ENCODE measurements at places on chromosomes 13 and 19.

- no peak for DNase-seq
Observed at GRCh38 chr19:45103156-45103507, 10.2 kb downstream of the PPP1R37 start.

DNA sequence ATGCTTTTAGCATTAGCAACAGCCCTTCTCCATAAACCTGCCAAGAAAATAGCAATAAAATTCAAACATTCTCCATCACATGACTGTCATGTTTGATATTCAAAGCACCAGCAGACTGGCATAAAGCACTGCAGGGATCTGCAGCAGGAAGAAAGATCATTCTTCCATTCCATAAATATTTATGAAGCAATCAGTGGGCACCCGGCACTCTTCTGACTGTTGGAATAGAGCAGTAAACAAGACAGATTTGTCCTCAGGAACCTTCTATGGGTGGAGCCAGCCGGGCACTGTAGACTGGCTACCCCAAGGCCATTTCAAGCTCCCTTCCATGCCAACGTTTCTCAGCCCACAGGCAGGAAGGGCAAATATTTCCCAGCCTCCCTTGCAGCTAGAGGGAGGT is 25.5 kb downstream of the PLA2G4C start:
- no peak for DNase-seq

- DNase-seq: peak; percentile 9
Observed at GRCh38 chr19:19866611-19867248, 1.0 kb downstream of the ZNF253 start.

DNA sequence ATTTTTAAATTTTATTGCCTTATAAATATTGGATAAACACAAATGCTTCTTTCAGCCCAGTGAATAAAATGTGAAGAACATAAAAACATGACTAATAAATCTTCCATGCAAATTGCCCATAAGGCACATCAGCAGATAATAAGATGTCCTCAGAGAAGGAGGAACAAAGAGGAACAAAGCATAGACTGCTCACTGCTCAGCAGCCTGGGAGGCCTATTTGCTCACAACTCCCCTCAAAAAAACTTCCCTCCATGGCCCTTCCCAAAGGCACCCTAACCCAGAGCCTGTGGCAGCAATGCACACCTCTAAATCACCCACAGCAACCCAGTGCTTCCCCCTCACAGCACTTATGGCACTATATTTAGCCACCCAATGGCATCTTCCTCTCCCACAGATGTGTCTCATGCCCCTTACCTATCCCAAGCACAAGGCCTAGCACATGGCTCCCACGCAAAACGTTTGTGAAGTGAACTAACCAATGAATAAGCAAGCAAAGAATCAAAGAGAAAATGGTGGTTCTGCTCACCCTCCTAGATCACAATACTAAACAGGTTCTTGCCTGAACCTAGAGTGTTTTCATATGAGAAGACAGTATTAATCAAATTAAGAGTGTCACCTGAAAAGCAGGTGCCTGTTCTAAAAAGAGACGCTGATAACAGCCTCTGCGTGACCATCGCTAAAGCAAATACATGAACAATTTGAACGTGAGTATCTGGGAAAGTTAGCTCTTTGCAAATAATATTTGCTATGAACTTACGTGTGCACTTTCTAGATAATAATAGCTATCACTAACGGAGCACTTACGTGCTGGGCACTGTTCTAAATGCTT is 96.9 kb downstream of the TBC1D4 start:
- no peak for DNase-seq

GRCh38 chr13:113672002-113672651 is 5.1 kb downstream of the GRK1 start:
- DNase-seq: no peak

DNA sequence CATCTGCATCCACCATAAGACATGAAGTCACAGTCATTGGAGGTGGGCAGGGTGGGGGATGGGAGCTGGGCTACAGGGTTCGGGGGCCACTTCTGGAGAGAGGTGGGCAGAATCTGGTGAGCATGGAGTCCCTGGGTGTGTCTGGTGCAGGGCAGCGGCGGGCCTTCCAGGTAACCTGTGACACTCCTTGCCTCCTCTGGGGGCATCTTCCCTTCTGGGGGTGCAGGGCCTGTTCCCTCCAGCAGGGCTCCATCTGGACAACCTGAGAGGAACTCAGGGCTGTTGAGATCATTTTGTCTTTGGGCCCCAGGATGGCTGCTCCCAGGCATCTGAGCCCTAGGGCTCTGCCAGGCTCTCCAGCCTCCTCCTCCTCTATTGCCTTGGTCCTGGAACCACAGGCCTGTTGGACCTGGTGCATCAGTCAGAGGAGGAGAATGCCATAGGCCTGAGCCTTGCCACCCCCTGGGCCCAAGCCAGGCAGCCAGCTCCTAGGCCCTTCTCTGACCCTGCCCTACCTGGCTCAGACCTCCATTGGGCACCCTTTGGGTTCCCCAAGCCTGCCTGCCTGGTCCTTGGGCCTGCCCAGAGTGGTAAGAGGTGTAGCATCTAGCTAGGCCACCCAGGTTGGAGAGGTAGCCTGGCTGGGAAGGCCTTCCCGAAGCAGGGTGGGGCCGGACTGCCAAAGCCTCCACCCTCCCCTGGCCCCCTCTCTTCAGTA is 13.4 kb downstream of the LYL1 start:
- no peak for DNase-seq

DNA sequence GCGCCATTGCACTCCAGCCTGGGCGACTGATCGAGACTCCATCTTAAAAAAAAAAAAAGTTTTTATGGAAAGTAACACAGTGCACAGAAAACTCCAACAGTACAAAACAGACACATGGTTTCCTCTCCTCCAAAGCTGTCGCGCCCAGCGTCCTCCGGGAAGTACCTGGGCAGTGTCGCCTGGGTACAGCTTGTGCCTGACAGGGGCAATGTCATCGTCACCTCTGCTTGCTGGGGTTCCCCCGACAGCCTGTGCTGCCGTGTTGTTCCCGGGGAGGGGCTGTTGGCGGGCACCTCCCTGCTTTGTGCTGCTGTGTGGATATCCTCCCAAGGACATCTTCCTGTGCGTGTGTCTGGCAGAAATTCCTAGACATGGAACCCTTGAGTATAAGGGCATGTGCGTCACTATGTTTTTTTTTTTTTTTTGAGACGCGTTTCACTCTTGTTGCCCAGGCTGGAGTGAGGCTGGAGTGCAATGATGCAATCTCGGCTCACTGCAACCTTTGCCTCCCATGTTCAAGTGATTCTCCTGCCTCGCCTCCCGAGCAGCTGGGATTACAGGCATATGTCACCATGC is 2.4 kb upstream of the F2RL3 start:
- no peak for DNase-seq

DNA sequence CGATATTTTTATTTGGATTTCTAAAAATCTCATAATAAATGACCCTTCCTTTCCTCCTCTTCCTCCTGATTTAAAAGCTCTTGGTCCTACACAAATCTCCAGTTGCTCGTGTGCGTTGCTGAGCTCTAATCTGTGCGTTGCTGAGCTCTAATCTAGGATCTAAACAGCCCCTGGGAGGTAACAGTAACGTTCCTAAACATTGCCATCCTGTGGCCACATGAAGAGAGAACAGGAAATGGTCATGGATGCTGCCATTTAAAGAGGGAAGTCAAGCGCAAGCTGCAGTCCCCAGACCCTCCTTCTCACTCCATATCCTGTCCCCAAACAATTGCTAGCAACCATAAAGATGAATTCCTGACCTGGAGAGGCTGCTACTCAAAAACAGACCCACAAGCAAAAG is 170.8 kb downstream of the NUFIP1 start:
- no peak for DNase-seq

DNA sequence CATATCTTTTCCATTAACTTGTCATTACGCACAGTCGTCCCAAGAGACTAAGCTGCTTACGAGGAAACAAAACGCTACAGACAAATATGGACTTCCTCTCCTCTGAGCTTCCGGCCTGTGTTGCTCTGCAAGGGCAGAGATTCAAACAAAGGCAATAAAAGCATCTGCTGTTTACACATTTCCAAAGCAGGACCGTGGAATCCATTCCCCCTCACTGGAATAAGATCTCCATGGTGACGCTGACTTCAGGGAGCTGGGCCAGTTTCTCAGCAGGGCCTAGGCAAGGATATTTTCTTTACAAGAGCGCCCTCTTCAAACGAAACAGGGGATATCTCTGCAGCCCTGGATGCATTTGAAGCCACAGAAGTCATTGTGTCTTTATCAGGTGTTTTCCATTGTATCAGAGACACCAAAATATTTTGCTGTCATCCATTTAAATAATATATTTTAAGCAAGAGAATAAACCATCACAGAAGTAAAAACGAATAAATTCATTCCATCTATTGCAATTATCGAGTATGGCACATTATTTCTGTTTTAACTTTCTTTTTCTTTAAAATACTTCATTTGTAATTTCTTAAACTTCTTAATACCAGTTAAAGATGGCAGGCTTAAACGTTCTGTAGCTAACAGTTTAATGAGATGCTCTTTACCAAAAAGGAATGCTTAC is 177.5 kb downstream of the DCLK1 start:
- peak; percentile 80 for DNase-seq

DNA sequence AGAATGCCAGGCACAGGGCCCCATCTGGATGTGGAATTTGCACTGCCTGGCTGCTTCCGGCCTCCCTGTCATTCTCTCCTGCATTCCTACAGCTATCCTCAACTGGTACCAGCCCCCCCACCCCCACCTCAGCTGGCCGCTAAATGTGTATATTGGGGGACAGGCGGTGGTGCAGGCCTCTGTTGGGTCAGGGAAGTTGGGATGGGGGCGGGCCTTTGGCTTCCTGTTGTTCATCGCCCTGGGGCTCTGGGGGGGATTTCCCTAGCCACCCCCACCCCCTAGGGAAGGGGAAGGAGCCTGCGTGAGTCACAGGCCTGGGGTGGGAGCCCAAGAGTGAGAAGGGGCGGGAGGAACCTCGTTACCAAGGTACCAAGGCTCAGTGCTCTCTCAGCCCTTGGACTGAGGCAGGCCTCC is 10.6 kb downstream of the POU2F2 start:
- peak; percentile 67 for DNase-seq

- DNase-seq: no peak
Observed at GRCh38 chr13:31686670-31687425, 52.5 kb upstream of the RXFP2 start.

DNA sequence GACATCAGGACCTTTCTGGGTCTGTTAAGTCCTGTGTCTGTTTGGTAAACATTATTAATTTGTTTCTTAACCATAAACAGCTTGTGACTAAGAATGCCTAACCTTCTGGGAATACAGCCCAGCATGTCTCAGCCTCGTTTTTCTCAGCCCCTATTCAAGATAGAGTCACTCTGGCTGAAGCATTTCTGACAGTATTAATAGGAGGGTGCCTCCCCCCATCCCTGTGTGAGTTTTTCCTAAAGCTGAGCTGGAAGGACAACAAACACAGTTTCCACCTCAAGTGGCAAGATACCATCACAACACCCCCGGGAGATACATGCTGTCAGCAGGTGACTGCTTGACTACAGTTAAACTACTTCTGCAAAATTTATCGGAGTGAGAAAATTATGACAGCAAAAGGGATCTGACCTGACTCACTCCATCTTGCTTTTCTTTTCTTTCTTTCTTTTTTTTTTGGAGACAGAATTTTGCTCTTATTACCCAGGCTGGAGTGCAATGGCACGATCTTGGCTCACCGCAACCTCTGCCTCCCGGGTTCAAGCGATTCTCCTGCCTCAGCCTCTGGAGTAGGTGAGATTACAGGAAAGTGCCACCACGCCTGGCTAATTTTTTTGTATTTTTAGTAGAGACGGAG is 59.3 kb upstream of the ABCC4 start:
- DNase-seq: no peak

DNA sequence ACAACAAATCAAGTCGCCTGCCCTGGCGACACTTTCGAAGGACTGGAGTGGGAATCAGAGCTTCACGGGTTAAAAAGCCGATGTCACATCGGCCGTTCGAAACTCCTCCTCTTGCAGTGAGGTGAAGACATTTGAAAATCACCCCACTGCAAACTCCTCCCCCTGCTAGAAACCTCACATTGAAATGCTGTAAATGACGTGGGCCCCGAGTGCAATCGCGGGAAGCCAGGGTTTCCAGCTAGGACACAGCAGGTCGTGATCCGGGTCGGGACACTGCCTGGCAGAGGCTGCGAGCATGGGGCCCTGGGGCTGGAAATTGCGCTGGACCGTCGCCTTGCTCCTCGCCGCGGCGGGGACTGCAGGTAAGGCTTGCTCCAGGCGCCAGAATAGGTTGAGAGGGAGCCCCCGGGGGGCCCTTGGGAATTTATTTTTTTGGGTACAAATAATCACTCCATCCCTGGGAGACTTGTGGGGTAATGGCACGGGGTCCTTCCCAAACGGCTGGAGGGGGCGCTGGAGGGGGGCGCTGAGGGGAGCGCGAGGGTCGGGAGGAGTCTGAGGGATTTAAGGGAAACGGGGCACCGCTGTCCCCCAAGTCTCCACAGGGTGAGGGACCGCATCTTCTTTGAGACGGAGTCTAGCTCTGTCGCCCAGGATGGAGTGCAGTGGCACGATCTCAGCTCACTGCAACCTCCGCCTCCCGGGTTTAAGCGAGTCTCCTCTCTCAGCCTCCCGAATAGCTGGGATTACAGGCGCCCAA is at the start of gene LDLR:
LDLR (plus strand) TSS at position 210 of the 760 bp plus-strand sequence; CDS start at position 296, 86 bp downstream.
- peak; percentile 82 for DNase-seq

DNA sequence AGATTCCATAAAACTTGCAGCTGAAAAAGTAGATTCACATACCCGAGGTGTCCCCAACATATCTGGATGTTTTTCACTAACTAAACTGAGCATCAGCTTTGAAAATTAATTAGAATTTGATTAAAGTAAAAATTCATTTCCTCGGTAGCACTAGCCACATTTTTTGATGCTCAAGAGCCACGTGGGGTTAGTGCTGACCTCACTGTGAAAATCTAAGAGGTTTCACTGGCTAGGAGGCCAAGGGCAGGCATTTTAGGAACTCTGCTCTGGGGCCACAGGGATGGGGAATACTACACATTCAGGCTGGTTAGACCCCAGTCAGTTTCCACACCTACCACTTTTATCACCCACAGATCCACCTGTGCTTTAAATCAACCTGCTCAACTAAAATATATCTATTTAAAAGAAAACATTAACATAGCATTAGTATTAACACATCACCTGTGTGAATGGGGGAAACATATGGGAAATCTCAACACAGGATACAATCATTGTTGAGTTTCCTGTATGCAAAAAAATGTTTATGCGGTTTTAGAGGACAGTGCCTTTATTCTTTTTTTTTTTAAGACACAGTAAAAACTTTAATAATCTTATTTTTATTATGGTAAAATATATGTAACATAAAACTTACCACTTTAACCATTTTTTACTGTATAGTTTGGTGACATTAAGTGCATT is 45.5 kb downstream of the BRD4 start:
- DNase-seq: no peak

DNA sequence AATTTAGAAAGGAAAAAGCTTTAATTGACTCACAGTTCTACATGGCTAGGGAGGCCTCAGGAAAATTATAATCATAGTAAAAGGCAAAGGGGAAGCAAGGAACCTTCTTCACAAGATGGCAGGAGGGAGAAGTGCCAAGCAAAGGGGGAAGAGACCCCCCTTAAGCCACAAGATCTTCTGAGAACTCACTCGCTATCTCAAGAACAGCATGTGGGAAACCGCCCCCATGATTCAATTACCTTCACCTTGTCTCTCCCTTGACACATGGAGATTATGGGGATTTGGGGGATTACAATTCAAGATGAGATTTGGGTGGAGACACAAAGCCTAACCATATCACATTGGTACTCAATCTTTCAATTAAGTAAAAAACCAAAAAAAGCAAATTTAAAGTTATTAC is 1778.7 kb upstream of the MIR17HG start:
- no peak for DNase-seq

- DNase-seq: peak; percentile 78
Observed at GRCh38 chr19:14450168-14450874, 17.2 kb downstream of the PKN1 start.

Data from AG08396 (cell line).